ENCODE measurements at places on chromosomes 7 and 10.

DNA sequence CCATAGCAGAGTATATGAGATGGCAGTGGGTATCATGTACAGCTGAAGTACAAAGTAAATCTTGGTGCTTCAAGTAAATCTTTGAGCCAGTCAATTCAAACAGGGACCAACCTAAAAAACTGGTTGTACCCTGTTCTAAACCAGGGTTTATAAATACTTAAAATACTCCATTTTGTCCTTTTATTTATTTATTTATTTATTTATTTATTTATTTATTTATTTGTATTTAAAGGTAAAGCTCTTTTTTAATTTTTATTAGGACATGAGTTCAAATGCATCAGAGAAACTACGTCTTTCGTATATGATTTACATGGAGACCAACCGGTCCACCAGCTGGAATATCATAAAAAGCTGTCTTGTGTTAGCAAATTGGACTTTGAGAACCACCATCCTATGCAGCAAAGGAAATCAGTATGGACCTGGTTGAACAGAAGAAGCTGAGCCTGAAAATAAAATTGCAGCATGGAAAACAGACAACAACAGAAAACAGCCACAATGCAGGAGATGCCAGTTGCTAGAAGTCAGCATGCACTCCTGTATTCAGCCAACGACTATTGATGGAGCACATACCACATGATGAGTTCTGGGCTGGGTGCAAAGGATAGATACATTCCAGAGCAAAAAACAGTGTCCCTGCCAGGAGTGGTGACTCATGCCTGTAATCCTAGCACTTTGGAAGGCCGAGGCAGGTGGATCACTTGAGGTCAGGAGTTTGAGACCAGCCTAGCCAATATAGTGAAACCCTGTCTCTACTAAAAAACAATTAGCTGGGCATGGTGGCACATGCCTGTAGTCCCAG, 60.0 kb downstream of the PLXNA4 start:
- DNase-seq, result no peak

DNA sequence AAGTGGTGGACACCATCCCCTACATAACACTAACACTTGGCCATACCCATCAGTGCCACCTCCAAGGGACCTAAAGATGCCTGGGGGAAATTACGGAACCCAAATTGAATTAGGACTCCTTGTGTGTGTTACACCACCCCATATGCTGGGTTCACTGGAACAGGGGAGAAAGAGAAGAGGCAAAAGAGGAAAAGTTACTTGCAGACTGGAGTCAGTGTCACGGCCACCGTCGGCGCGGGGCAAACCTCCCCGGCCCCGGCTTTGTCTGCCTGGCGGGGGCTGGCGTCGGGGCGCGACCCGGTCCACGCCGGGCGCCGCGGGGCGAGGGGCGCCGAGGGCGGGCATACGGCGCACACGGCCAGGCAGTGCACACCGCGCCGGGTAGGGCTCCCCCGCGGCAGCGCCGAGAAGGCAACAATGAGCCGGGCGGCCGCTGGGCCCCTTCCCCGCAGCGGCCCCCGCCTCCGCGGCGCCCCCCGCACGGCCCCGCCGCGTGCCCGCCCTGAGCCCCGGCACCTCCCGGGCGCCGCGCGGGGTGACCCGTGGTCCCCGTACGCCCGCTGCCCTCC, 171.1 kb downstream of the FAM107B start:
- no peak for DNase-seq

DNA sequence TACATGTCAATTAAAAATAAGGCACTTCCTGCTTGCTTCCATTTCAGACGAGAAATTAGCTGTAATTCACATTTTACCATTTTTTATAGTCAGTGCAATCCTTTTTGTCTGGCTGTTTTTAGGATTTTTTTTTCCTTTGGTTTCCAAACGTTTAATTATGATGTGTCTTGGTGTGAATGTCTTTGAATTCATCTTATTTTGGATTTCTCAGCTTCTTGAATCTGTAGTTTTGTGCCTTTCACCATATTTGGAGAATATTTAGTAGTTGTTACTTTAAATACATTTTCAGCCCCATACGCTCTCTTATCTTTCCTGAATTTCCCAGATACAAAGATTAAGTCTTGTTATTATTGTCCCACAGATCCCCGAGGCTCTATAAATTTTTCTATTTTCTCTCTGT, 2.4 kb upstream of the SCART1 start:
- DNase-seq, result no peak

- no peak for DNase-seq
These were observed 928 bp upstream of the CSTF2T start for GRCh38 chr10:51700228-51700817.

DNA sequence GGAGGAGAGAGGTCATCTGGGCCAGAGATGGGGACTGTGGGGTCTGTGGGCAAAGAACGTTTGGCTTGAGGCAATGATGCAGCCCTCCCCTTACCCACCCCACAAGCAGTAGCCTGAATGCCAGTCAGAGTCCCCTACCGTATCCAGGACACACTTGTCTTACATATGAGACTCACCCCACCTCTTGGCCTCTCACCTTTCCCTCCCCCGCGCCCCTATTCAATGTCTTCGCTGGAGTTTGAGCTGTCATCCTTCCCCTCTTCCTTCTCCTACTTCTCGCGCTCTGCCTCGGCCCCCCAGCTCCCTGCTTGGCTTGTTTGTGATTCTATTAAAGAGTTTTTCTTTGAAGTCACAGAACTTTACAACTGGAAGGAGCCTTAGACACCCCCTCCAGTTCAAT, 8.9 kb downstream of the PRRT4 start:
- no peak for DNase-seq

GRCh38 chr10:76195654-76196390, 764.4 kb downstream of the LRMDA start:
- no peak for DNase-seq

DNA sequence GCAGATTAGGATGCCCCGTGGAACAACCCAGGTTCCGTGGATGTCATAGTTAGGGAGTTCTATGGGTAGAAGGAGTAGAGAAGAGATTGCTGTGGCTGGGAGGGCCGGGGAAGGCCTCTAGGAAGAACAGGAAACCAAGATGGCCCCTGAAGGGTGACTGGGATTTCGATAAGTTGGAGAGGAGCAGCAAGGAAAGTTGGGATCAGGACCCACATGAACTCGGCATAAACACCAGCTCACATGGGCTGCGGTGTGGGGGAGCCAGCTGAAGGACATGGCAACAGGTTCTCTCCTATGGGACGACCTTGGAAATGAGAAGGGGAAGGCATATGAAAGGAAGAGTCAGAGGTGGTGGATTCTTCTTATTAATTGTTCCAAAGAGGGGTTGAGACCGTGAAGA, 333.7 kb upstream of the SHH start:
- DNase-seq, result no peak

DNA sequence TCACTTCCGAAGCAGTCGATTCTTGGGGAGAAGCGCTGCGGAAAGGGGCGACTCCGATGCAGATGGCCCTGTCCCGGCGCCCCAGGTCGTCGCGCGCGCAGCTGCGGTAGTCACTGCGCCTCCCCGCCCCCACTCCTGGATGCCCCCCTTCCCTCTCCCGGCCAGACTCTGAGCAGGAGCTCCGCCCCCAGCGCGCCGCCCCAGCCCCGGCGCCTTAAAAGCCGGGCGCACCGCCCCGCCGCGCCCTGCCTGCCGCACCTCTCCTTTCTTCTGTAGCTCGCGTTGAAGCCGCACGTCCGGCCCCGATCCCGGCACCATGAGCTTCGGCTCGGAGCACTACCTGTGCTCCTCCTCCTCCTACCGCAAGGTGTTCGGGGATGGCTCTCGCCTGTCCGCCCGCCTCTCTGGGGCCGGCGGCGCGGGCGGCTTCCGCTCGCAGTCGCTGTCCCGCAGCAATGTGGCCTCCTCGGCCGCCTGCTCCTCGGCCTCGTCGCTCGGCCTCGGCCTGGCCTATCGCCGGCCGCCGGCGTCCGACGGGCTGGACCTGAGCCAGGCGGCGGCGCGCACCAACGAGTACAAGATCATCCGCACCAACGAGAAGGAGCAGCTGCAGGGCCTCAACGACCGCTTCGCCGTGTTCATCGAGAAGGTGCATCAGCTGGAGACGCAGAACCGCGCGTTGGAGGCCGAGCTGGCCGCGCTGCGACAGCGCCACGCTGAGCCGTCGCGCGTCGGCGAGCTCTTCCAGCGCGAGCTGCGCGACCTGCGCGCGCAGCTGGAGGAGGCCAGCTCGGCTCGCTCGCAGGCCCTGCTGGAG, at the start of gene INA:
Gene INA, plus strand, starts transcription at position 243 of the 817 bp plus-strand sequence. Its CDS starts 74 bp downstream, at position 317.
- DNase-seq, result peak; percentile 89

- DNase-seq, result no peak
These were observed 5.8 kb downstream of the TSPAN15 start for GRCh38 chr10:69456880-69457693.

GRCh38 chr10:86450806-86451603, 70.6 kb downstream of the WAPL start:
- no peak for DNase-seq

DNA sequence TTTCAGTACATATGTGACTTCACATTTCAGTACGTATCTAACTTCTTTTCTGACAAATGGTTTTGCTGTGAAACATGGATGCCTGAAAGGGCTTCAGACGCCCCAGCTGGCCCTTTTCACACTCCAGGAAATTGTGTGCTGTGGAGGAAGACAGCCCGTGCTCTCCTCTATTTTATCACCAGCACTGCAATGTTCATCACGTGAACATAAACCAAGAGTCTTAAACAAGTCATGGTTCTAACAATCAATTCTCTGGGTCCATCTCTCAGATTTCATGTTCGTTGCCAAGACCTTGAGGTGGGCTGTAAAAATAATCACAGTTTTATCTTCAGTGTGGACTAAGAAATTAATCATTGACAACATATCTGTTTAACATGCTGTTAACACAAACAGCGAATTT, 141.2 kb downstream of the WDR37 start:
- DNase-seq, result no peak

GRCh38 chr7:148480479-148481146, 110.0 kb upstream of the C7orf33 start:
- no peak for DNase-seq

DNA sequence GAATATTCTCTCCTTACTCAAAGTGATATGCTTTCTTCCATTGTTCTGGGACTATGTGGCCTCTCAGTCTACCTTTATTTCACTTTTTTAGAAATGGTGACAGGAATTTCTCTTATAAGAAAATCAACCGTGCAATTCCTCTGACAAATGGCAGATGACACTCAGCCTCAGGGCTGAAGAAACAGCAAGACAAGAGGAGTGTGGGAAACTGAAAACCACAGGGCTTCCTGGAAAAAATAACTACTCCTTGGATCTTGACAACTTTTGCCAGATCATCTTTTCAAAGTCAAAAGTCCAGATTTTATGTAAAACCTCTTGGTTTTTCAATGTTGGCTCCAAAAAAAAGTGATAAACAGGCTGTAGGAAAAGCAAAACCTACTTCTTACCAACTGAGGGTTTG, 121.5 kb downstream of the TYW1B start:
- no peak for DNase-seq

GRCh38 chr10:14975672-14976273, 16.6 kb downstream of the MEIG1 start:
- no peak for DNase-seq

DNA sequence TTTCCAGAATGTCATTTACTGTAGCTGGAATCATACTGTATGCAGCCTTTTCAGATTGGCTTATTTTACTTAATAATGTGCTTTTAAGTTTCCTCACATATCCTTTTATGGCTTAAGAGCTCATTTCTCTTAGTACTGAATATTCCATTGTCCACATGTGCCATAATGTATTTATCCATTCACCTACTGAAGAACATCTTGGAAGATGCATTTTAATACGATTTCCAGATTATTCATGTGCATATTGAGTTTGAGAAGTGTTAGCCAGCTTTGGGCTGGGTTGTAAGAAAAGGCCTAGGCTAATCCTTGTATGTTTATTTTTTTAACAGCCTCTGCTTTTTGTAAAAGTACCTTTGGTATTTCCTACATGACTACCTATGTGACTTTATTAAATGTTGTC, 109.3 kb upstream of the MDFIC start:
- no peak for DNase-seq

DNA sequence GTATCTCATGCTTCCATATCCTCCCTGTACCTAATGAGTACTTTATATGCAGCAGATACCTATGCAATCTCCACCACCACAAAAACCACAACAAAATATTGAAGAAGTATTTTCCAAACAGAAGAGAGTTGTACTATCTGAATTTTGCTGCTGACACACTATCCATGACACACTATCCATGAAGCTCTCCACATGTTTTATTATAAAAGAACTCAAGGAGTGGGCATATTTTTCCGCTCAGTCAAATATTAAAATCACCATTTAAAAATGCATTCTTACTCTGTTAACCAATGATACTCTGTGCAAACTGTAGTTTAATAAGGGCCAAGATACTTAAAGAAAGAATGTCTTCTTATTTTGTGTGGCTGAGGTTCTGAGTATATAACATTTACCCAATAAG, 2.8 kb downstream of the BET1 start:
- no peak for DNase-seq

- DNase-seq, result no peak
These were observed 58.9 kb downstream of the FAM53B start for GRCh38 chr10:124685261-124685660.

DNA sequence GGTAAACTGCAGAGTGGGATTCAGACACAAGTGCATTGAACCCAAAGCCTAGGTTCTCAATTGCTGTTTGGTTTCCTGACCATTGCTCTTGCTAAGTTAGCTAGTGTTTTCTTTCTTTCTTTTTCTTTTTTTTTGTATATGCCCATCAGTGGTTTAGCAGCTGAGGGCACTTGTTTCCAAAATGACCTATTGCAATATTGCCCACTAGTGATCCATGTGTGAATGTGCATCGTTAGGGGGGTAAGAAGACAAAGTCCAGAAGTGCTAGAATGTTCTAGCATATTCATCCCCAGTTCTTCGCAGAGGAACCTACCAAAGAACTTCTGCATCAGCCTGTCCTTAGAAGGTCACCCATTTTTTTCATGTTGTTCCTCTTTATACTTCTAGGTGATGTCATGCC, 252.8 kb upstream of the GPR26 start:
- DNase-seq, result no peak

DNA sequence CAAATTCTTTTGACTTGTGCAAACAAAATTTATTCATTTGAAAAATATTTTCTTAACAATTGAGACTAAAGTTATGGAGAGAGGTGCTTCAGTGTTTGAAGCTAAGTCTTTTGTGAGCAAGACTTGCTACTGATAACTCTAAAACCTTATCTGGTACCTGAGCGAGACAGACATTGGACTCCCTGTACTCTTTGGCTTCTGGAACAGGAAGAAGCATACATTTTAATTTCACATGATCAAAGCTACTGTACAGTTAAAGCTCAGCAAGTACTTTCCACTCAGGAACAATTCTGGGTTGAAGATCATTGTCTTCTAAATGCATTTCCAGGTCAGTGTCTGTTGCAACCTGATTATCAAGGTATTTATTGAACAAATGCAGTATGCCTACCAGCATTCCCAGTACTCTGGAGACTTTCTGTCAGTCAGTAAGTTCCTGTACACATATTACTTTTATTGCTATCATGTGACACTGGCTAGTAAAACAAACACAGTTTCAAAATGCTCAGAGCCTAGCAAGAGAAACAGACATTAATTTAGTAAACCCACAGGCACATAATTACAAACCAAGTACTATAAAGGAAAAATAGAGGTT, 42.4 kb downstream of the CABCOCO1 start:
- no peak for DNase-seq

DNA sequence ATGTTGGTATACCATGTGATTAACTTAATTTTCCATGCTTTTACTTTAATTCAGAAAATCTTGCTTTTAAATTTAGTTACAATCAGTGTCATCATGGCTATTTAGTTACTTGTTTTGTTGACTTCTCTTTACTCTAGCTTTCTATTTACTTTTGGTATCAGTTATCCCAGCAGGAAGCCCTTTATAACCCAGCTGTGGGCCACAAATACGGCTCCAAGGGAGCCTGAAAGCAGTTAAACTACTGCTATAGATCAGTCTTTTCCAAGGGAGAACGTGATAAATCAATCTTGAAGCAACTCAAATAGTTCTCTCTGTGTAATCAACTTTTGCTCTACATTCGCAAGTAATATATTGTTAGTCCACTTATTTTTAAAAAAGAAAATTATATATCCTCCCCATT, 287.4 kb downstream of the CACNA2D1 start:
- no peak for DNase-seq

Data from D721Med (cell line).